D341Med (cell line): ENCODE measurements at places on chromosomes 5 and 9.

DNA sequence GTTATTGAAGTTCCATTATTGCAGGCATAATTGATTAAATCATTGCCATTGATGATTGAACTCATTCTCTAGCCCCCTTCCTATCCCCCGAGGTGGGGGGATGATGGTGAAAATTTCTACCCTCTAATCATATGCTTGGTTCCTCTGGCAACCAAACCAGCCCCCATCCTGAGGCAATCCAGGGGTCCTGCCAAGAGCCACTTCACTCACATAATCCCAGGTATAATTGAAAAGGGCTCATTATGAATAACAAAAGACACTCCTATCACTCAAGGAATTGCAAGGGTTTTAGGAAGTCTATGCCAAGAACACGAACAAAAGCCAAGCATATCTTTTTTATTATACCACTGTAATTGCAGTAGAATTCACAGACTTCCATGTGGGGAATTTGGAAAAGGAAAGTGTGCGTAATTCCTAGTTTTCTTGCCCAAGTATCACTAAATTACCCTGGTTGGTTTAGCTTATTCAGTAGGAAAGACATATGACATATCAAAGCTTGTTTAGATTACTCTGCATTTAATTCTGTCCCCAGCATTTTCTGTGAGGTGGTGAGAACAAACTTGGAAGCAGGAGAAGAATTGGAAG lies 130.7 kb upstream of the TAF11L2 start:
- DNase-seq, result no peak

DNA sequence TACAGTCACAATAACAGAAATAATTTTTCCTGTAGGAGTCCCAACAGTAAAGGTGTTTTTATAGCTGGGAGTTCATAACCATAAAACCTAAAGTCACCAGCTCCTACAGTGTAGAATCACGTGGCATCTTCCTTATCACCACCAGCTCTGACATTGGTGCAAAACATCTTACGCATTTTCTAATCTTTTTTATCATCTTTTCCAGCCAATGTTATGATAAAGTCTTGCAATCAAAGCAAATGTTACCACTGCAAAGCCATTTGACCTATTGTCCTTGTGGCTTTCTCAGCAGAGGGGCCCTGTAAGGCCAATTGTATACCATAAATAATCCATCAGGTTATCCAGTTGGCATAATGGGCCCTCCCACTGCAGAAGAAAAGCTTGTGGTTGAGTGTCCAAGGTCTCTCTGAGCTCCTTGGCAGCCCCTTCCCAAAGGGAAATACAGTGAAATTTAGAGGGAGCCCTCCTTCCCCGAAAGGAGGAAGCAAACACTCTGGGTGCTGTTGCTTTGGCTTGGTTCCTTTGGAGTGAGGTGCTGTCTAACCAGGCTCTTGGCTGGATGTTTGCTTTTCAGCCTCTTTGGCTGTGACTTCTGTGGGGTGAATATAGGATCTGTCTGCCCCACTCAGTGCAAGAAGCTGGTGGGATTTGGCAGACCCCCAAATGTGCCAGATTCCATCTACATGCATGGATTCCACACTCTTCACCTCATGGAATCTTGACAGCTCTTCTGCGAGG lies 29.3 kb upstream of the CPEB4 start:
- no peak for DNase-seq

- DNase-seq, result no peak
These were observed 611.1 kb downstream of the ACTL7B start for GRCh38 chr9:108244686-108245085.

DNA sequence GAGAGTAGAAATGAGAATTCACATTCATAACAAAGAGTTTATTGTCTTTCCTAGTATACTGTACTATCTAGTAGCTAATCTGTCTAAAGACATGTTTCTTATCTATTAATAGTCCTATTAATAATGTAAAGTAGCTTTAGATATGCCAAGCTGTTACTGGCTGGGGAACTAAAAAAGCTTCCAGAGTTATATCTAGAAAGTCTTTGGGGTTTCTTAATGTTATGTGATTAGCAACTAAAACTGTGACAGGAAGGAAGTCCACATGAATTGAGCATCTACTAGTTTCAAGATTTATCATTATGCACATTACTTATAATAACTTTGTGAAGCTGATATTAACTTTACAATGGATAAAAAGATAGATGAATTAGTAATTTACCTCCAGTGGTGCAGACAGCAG lies 122.7 kb upstream of the CDKN2B start:
- no peak for DNase-seq

DNA sequence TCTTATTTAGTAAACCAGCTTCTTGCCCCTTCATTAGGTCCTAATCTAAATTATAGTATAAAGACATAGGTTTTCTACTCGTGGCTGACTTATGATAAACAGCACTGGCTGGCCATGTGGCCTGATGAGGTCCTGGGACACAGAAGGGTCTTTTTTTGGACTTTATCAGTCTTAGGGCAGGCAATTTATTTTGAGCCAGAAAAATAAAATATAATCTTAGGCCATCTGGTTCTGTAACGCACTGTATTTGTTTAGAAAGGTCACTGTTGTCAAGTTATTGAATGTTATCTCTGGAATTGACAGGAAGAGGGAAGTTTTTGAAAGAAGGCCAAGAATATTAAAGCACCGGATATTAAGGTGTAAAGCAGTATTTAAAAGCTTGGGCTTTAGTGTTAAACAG lies 53.9 kb downstream of the RFX3 start:
- DNase-seq, result no peak

- no peak for DNase-seq
These were observed 50.8 kb upstream of the GABRP start for GRCh38 chr5:170732685-170733084.

GRCh38 chr5:108858959-108859358 lies 111.3 kb downstream of the FER start:
- no peak for DNase-seq

- DNase-seq, result no peak
These were observed 6.3 kb upstream of the NTNG2 start for GRCh38 chr9:132155568-132155895.

GRCh38 chr5:90233476-90233875 lies 176.1 kb downstream of the CETN3 start:
- DNase-seq, result no peak

DNA sequence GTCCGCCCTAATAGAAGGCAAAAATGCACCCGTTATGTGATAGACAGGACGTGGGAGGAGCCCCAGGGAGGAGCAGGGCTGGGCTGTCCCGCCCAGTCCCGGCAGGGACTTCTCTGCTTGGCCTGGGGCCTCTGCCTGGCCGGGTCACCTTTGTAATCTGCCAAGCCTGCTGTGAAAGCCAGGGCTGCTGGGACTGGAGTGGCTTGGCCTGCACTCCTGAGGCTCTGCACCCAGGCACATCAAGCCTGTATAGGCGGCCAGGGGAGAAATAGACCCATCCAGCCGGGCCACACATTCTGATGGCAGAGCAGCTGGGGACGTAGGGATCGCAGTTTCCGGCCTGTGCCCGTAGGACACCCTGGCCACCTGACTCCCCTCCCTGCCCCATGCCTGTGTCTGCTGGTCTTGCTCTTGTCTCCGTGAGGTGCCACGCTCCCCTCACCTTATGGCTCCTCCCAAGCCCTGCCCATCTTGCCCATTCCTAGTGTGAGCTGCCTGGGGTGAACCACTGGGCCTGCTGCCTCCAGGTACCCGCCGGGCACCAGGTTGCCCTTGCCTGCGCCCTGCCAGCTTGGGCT lies 28.1 kb downstream of the DYNC2I2 start:
- DNase-seq, result peak; percentile 33

DNA sequence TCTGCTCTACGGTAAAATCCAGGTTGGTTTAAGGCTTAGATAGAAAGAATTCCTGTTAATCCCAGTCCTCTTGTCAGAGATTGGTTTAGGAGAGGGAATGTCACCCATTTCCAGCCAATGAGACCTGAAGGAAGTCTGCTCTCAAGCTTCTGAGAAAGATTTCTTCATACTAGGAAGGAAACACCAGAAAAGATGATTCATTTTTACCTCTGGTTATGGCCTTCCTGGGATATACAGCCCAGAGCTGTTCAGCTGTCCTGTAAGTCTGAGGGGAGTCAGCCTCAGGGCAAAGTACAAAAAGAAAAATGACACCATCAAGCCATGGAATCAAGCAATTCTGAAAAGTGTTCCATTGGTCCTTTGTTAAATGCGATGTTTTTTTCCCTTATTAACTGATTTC lies 18.6 kb upstream of the CFAP95 start:
- no peak for DNase-seq

GRCh38 chr5:98961665-98962344 lies 33.0 kb upstream of the CHD1 start:
- DNase-seq, result no peak

GRCh38 chr5:78607864-78608263 lies 40.7 kb downstream of the LHFPL2 start:
- DNase-seq, result no peak

- no peak for DNase-seq
These were observed 46.8 kb upstream of the HAND1 start for GRCh38 chr5:154524859-154525258.

DNA sequence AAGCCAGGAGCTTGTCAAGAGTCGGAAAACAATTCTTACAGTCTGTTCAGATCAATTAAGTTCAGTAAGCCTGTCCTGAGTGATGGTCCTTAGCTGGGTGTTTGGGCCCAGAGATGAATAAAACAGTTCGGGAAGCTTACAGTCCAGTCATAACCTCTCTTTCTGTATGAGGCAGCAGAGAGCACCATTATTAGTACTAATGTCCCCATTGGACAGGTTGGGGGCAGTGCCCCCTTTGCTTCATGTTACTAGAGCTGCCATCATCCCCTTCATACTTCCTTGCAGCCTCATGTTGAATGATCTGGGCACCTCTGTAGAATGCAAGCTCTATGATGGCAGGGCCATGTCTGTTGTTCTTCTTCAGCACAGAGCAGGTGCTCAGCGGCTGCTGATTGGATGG lies 9.8 kb downstream of the DOCK2 start:
- no peak for DNase-seq

- no peak for DNase-seq
These were observed 11.6 kb downstream of the RAI14 start for GRCh38 chr5:34667705-34668104.

DNA sequence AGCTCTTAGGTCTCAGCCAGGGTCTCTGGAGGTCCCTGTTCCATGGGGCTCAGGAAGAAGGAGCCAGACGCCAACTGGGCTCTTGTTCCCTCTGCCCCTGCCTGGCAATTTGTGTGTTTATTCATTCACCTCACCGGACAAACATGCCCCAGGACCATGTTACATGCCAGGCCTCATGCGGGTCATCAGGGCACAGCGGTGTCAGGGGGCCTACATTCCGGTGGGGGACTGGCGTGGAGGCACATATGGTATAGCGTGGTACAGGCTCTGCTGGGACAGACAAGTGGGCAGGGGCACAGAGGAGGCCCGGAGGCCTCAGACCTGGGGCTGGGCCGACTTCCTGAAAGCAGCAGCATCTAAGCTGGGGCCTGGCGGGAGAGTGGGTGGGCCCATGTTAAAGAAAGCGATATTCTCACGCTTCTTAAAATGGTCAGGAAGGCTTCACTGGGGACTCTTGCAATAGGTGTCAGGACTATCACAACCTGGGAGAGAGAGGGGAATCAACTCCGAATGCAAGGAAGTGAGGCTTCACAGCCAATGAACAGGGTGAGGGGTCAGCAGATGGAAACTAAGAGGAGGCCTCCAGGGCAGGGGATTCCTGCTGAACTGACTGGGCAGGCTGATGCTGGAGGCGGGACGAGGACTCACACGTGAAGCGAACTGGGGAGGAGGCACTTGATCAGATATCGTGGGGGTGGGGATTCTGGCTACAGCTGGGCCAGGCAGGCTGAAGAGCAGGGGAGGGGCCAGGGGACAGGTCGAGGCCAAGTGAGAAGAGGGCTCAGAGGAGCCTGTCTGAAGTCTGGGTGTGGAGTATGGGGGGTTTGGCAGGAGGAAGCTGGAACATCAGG lies 41.9 kb downstream of the NCS1 start:
- DNase-seq, result no peak
